ENCODE measurements at places on chromosomes 6 and 20. TPM values are rescaled to one million over a fixed set of nuclear protein-coding genes. Genes with fewer than 3 reads are reported as not detected.

Gene GLO1
- 91.3 TPM for total RNA-seq

Gene HLA-DQA1
- not detected for total RNA-seq

Gene RNF144B
- total RNA-seq: 10.3 TPM

Gene OR2H1
- total RNA-seq: not detected

Gene LAMA5
- 5.4 TPM for total RNA-seq

Gene ATAT1
- 2.2 TPM for total RNA-seq

Gene MARCKS
- 187 TPM for total RNA-seq

Gene SYNE1
- 39.0 TPM for total RNA-seq

Gene PHACTR1
- total RNA-seq: 0.40 TPM

Gene MAP1LC3A
- 38.7 TPM for total RNA-seq

Gene OOEP
- under 0.01 TPM for total RNA-seq

Gene TRIM31
- total RNA-seq: not detected

Gene KIF25
- under 0.01 TPM for total RNA-seq

Gene SPEF1
- total RNA-seq: not detected

Gene HAO1
- not detected for total RNA-seq

Gene FAM209A
- not detected for total RNA-seq

Gene TBXT
- total RNA-seq: not detected

Gene PGC
- not detected for total RNA-seq

Gene AGPAT4
- total RNA-seq: 6.8 TPM

Gene MRPS18A
- total RNA-seq: 40.8 TPM

Gene CALHM4
- total RNA-seq: 0.22 TPM

Gene DNMT3B
- total RNA-seq: 1.3 TPM

Gene SMOC2
- not detected for total RNA-seq

Gene ZC3H12D
- total RNA-seq: not detected

Gene KCNK16
- total RNA-seq: not detected

Gene BMP6
- total RNA-seq: 90.2 TPM

Gene CDSN
- not detected for total RNA-seq

Gene DCDC2
- not detected for total RNA-seq

Gene CGA
- total RNA-seq: not detected

Gene TOMM34
- 13.7 TPM for total RNA-seq

Gene FAM209B
- total RNA-seq: not detected

Gene BTBD3
- 41.6 TPM for total RNA-seq

Gene SCRT2
- not detected for total RNA-seq

Gene DOK5
- total RNA-seq: 0.20 TPM

Gene TGIF2
- total RNA-seq: 15.5 TPM

Gene MCM9
- 11.7 TPM for total RNA-seq

Gene SPAG4
- total RNA-seq: 12.6 TPM

Gene RRAGD
- total RNA-seq: 0.60 TPM

Gene OLIG3
- total RNA-seq: not detected

Gene OPRL1
- total RNA-seq: 3.0 TPM

Gene GPSM3
- total RNA-seq: 6.2 TPM

Gene C20orf96
- 2.4 TPM for total RNA-seq

Gene GLP1R
- not detected for total RNA-seq

Gene TFAP2C
- not detected for total RNA-seq

Gene CPNE1
- 118 TPM for total RNA-seq

Gene SNAP25
- total RNA-seq: 0.22 TPM

Gene LY6G6D
- not detected for total RNA-seq

Gene ZFP57
- 1.4 TPM for total RNA-seq

Gene ITCH
- total RNA-seq: 55.2 TPM

Gene SLC26A8
- total RNA-seq: not detected

Gene HLA-G
- not detected for total RNA-seq
